ENCODE measurements at places on chromosomes 3 and 15. TPM values are rescaled to one million over a fixed set of nuclear protein-coding genes. Genes with fewer than 3 reads are reported as not detected.

The MB21D2 gene
- total RNA-seq = 9.9 TPM

The ANKRD63 gene
- 0.29 TPM for total RNA-seq

The CGNL1 gene
- 0.24 TPM for total RNA-seq

The KNG1 gene
- not detected for total RNA-seq

The GOLGA6B gene
- total RNA-seq = not detected

The CSTA gene
- 1.9 TPM for total RNA-seq

The HRH1 gene
- not detected for total RNA-seq

The PGBD4 gene
- 3.0 TPM for total RNA-seq

The CCDC39 gene
- total RNA-seq = not detected

The LYZL4 gene
- not detected for total RNA-seq

The ALDH1A2 gene
- total RNA-seq = 0.18 TPM

The GOLGA8J gene
- 0.16 TPM for total RNA-seq

The PYGO1 gene
- 11.8 TPM for total RNA-seq

The CPNE9 gene
- 0.53 TPM for total RNA-seq

The EPHA3 gene
- total RNA-seq = 43.2 TPM

The C3orf85 gene
- not detected for total RNA-seq

The ISL2 gene
- 0.11 TPM for total RNA-seq

The ADAMTS9 gene
- total RNA-seq = 0.11 TPM

The SPESP1 gene
- total RNA-seq = 148 TPM

The CCR9 gene
- not detected for total RNA-seq

The TMEM266 gene
- total RNA-seq = 1.9 TPM

The ARGFX gene
- not detected for total RNA-seq

The SRGAP3 gene
- 2.1 TPM for total RNA-seq

The SLC51B gene
- not detected for total RNA-seq

The PPP2R3A gene
- 10.9 TPM for total RNA-seq

The MINDY2 gene
- total RNA-seq = 13.0 TPM

The ARF4 gene
- 240 TPM for total RNA-seq

The GOLGA8G gene
- not detected for total RNA-seq

The DLG1 gene
- 33.6 TPM for total RNA-seq
